NCI-H1436 treated with DMSO at 0.1 percent for 48 hours (cell line): ENCODE measurements at places on chromosomes 4 and X.

DNA sequence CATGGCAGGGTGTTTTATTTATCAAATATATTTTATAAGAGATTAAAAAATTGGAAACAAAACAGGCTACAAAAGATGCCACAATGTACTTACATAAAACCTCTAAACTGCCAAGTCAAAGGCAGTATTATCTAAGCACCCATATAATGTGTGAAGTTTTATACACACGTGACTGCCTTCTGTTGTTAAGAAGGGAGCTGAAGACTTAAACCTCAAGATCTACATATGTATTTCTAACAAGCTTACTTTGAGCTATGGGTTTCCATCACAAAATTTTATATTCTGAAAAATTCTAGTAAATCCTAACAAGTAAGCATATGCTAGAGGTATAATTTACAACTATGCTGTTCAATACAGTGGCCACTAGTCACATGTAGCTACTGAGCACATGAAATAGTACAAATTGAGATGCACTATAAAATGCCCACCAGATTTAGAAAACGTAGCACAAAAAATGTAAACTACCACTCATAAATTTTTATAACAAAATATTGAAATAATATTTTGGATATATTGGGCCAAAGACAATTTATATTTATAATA, 9.8 kb downstream of the ATP8A1 start:
- DNase-seq = no peak

DNA sequence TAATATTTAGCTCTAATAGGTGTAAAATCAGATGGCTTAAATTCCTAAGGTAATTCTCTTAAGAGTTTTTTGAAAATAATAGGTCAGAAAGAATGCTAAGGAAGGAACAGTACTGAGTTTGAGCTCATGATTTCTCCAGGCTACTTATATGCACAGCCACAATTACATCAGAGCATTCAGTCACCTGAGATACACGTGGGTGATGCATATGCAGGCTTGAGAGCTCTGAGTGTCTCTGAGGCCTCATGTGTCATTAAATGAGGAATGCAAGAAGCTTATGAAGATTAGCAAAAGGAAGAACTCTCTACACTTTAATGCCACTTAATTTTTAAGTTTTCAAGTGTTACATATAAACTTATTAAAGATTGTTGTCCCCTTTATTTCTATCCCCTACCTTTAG, 124.0 kb upstream of the STIM2 start:
- no peak for DNase-seq

- no peak for DNase-seq
These were observed 11.4 kb upstream of the SLAIN2 start for GRCh38 chr4:48329976-48330375.

DNA sequence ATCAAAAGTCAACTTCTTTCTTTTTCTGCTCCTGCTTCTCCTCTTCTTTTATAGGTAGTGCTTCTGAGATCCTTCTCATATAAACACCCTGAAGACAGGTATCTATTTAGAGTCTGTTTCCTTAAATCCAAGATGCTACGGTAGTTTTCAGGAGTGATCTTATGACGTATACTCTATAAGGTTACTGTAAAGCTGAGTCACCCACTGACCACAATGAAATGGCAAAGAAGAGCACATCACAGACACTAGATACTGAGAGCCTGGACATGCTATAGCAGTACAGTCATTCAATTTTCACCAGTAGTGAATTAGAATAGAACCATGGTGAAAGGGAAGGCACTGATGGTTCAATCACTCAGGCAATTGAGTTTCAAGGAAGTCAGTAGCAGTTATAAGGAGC, 412.5 kb downstream of the ADAM29 start:
- no peak for DNase-seq

DNA sequence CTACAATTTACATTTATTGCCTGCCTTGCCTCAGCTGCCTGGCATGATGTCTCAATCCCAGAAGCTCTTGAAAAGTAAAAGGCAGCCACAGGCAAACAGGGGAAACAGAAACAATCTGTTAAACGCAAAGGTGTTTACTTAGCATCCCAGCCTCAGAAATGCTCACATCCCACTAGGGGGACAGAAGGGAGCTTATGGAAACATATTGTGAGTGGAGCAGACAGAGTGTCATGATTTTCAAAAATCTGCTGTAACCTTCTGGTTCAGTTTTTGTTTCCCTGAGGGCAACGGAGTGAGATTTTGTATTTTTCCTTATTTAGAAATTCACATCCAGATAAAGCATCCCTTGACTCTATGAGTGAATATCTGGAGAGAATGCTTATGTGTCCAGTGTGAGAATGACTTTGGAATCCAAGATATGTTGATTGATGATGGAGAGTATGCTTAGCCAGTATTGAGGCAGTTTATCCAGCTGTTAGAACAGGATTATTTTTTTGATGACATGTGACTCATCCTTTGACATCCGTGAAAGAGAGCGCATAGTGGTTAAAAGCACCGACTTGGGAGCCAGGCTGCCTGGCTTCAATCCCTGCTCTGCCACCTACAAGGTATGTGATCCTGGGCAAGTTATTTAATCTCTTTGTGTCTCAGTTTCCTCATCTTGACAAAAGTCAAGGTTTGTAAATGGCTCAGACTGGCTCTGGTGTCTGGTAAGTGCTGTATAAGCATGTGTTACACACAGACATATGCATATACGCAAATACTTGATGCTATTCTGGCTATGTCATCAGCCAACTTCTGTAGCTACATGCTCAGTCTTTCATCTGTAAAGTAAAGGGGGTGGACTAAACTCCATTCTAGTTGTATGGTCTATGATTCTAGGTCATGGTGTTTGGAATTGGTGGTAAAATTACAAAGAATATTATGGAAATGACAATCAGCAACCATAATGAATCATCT, 381.2 kb downstream of the RAPGEF2 start:
- DNase-seq = no peak

GRCh38 chr4:24137671-24138601, 248.1 kb upstream of the PPARGC1A start:
- no peak for DNase-seq

DNA sequence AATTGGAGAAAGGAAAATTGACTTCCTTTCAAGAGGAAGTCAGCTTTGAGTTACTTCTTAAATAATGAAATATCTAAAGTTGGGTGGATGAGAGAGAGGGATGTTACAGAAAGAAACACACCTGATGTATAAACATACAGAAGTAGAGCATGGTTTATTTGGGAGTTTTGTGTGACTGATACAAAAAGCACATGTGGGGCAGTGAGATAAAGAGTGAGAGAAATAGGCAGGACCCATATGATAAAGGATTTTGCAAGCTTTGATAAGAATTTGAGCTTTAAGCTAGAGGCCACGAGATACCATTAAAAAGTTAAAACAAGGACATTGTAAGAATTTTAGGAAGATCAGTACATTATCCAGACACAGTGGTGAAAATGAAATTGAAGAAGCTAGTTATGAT, 263.3 kb upstream of the GPRIN3 start:
- DNase-seq = no peak

DNA sequence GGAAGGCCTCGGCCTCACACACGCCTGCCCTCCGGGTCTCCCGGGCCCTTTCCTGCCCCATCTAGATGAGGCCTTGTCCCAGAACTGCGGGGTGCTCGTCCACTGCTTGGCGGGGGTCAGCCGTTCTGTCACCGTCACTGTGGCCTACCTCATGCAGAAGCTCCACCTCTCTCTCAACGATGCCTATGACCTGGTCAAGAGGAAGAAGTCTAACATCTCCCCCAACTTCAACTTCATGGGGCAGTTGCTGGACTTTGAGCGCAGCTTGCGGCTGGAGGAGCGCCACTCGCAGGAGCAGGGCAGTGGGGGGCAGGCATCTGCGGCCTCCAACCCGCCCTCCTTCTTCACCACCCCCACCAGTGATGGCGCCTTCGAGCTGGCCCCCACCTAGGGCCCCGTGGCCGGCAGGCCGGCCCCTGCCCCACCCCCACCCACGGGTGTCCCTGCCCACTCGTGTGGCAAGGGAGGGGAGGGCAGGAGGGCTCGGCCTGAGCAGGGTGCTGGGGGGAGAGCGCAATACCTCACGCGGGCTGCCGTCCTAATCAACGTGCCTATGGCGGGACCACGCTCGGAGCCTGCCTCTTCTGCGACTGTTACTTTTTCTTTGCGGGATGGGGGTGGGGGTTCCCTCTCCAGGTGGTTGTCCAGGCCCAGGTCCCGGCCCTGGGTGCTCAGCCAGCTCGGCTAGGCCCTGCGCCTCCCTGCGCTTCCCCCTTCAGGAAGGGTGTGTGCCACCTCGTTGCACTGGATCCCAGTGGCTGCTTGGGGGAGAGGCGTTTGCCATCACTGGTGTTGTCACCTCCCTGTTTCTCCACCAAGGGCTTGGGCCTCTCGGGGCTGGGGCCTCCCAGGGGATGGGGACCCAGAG, 3.1 kb downstream of the DUSP9 start:
- no peak for DNase-seq

- no peak for DNase-seq
These were observed 67.3 kb downstream of the PDLIM5 start for GRCh38 chr4:94519019-94519418.

DNA sequence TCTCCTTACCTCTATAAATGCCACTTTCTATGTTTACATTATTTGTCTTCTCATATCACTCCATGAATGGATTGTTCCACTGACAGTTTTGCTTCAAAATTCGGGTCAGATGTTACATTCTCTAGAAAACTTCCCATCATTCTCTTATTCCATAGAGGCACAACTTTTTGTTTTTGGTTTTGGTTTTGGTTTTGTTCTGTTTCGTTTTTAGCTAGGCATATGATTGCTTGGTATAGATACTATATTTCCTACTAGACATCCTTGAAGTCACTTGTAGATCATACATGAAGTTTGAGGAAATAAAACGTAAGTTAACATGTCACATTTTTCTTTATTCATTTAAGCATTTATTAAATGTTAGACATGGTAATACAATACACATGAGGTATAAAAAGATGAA, 961.0 kb downstream of the PCDH18 start:
- DNase-seq = no peak

- no peak for DNase-seq
These were observed 73.2 kb upstream of the EFNB1 start for GRCh38 chrX:68755616-68756125.

DNA sequence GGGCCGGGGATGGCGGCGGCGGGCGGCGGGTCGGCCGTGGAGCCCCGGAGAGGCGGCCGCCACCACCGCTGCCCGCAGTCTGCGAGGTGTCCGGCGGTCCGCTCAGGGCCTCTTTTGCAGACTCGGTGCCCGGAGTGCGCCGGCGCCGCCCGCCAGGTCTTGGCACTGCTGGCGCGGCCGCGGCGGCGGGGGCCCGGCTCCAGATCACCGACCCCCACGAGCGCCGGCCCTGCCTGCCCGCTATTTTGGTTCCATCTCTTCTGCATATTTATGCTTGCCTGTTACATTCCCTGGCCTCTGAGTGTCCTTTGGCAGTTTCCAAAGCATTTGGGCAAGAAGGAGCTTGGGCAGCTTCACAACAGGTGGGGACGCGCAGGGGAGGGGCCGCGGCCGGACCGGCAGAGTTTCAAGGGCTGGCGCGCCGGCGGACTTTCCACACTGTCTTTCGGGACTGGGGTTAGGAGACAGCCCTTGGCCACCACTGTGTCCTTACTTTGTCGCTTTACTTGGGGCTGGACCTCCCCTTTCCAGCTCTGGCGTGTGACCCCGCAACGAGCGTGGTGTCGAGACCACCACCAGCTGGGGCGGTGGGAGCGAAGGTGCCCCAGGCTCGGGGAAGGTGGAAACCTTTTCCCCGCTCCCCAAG, 668 bp upstream of the TAPT1 start:
- DNase-seq = no peak

DNA sequence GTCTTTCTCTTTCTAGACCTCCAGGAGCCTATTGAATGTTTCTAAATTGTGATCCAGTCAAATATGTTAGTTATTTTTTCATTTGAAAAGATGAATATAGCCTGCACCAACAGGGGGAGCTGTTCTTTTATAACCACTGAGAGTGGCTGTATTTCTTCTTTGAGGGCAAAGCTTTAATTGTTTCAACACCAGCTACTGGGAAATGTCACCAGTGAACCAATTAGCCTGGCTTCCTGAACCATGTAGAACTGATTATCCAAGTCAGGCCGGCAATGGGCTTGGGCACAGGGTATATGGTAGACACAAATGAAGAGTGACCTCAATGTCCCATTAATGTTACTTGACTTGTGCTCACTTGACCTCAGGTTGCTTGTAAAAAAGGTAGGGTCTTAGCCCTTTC, 4.8 kb upstream of the DAPP1 start:
- peak; percentile 29 for DNase-seq

- no peak for DNase-seq
These were observed 350.6 kb downstream of the CHIC1 start for GRCh38 chrX:73913580-73913979.

DNA sequence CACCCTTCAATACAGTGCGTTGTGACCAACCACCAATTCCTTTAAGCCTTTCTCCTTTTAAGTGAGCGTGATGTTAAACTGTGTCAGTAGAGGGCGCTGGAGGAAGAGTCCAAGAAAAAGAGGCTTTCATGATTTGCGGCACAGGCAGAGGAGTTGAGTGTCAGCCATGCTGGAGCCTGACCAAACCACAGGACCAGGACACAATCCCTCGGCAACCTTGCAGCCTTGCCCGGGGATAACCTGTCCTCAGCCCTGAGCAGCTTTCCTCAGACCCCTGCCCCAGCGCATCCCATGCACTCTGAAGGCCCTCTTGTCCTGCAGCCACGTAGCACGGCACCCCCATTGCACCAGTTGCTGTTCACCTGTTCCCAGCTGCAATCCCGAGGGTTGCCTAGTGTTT, 53.5 kb upstream of the SMIM31 start:
- DNase-seq = no peak

- no peak for DNase-seq
These were observed 16.2 kb upstream of the JAKMIP1 start for GRCh38 chr4:6216588-6216987.

DNA sequence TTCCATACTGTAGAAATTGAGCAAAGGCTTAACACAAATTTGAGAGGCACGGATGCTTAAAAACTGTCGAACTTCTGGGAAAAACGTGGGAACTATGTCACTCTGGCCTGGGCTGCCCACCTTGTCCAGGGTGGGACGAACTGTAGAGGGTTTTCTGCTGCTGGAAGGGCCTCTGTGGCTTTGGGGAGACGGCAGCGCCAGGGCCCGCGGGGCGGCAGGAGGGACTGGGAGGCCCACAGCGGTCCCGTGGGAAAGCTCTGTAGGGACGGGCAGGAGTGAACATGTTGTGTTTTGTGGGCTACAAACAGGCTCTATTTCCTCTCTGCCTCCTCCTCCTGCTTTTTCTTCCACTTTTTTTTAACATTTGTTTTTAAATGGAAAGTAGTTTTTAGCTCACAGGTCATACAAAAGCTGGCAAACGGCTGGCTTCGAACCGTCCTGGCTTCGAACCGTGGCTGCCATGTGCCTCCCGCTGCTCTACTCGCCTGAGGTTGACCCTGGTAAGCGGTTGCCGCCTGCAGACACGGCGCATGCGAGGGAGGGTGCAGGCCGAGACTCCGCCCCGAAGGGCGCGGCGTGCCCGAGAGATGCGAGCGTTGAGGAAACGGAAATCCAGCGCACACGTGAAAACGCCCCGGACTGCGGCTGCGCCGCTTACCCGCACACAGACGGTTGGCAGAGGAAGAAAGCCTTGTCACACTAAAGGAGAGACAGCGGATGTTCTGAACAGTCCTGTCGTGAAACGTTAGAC, 382.3 kb upstream of the ZFP42 start:
- DNase-seq = no peak

GRCh38 chrX:10156199-10157031, at the start of gene CLCN4:
Gene CLCN4, plus strand, starts transcription at chrX:10156975. Its CDS starts 28,058 bp downstream, at chrX:10185033.
- no peak for DNase-seq

GRCh38 chrX:134186362-134187121, 50.4 kb upstream of the CCDC160 start:
- DNase-seq = no peak
